T-helper 2 cell treated with Interferon-gamma antibody and Interleukin-4, amounts not matched to agents 5 μg/mL and 100 μg/mL, for 36 hours (primary cell): ENCODE measurements at places on chromosomes 4 and X.

GRCh38 chr4:120263618-120264017, 197.0 kb upstream of the MAD2L1 start:
- DNase-seq = no peak

GRCh38 chr4:152500800-152501434, 35.0 kb downstream of the FBXW7 start:
- peak; percentile 34 for DNase-seq

DNA sequence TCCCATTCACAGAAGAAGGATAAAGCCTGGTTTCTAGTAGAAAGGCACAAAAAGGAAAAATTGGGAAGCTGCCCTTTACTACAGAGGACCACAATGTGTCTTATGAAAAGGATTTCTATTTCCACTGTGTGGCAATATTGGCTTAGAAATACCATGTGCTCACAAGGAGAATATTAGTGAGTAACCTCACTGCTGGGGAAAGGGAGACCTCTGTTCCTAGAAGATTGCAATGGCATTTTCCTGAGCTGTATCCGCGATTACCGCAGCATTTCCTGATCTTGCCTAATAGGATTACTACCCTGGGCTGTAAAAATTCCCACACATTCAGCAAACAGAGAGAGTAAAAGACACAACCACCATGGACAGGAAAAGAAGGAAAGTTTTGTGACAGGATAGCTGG, 308.8 kb upstream of the TECRL start:
- no peak for DNase-seq

- no peak for DNase-seq
Observed at GRCh38 chr4:188867796-188868195, 728.6 kb downstream of the TRIML1 start.

DNA sequence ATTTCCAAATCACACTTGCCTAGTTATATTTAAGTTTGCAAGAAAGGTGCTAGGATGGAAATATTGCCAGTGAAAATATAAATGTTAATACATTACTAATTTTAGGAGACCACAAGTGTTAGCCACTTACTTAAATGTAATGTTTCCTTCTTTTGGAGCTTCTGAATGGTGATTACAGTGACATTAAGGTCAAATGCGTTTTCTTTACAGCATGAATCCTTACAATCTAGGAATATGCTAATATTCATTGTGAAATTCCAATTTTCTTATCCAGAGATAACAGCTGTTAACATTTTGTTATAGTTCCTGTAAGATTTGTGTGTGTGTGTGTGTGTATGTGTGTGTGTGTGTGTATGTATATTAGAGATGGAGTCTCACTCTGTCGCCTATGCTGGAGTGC, 70.2 kb upstream of the NUDT6 start:
- no peak for DNase-seq

GRCh38 chr4:110181890-110182289, 16.5 kb downstream of the ELOVL6 start:
- DNase-seq = no peak

GRCh38 chr4:167000141-167000852, 234.0 kb downstream of the SPOCK3 start:
- no peak for DNase-seq

GRCh38 chr4:177573507-177573906, 131.3 kb upstream of the AGA start:
- no peak for DNase-seq

GRCh38 chr4:122458625-122459024, 2.1 kb upstream of the IL2 start:
- DNase-seq = peak; percentile 66

GRCh38 chr4:119032921-119033685, 102.5 kb upstream of the MYOZ2 start:
- DNase-seq = no peak

DNA sequence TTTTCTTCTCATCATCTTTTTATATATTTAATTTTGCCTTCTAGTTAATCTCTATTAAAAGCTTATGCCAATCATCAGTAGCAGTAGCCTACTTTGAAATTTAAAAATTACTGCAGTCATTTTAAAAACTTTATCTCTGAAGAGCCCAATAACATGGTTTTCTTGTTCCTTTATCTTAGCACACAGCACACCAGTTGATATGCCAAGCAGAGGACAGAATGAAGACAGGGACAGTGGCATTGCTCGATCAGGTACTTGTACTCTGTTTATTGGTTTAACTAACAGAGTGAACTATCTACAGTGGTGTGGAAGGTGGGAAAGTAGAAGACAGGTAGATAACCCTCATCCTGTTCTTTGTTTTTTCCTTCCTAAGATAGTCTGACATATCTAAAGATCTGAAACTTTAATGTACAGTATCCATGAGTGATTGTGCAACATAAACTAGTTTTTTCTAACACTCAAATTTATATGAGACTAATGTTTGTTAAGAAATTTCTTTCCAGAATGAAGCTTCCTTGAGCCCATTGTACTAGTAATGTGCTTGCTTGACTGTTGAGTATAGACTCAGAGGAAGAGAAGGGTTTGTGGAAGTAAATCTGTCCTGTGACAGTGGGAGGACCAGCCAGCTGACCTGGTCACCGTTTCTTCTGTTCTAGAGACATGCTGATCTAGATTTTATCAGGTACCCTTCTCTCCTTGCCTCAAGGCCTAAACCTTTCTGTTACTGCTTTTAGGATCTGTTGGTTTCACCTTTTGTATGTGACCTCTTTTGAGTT, 66.6 kb downstream of the FNIP2 start:
- no peak for DNase-seq

DNA sequence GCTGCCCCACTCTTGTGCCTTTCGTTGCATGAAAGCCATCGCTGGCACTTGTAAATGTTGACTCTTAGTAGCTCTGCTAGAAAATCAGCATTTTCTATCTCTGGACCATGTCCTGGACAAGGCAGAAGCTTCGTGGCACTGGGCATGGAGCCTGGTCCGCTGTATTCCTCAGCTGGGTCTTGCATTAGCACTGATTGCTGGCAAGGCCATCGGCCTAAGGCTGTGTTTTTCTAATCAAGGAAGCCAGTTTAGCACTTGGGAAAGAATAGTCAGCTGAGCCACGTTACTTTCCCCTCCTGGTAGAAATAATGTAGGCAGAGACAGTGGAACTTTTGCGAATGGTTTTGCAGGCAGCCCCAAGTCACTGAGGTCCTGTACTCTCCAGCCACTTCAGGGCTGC, 180.2 kb upstream of the EOLA2 start:
- DNase-seq = no peak

DNA sequence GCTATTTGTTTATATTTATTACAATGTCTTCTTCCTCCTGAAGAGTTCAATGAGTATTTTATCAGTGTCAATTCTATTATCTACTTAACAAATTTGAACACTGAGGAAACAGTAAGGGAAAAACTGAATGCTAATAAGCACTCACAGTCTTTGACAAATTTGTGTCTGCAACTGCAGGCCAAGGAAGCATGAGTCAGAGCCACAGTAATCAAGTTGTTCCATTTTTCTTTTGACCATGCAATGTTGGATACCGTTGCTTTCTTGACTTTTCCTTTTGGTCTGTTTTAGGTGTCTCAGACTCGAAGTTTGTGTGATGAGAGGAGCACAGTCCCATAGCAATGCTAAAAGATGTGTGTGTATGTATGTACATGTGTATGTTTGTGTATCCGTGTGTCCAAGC, 359.6 kb downstream of the IL1RAPL1 start:
- no peak for DNase-seq

- no peak for DNase-seq
Observed at GRCh38 chrX:69389101-69389501, 115.0 kb upstream of the NALF2 start.

GRCh38 chrX:48606091-48606490, 8.8 kb downstream of the WDR13 start:
- DNase-seq = no peak

- no peak for DNase-seq
Observed at GRCh38 chr4:85697854-85698253, 222.9 kb downstream of the ARHGAP24 start.

GRCh38 chrX:21779095-21779494, 21.2 kb upstream of the SMPX start:
- DNase-seq = no peak

GRCh38 chrX:134693644-134694043, 35.4 kb upstream of the PLAC1 start:
- DNase-seq = no peak

- no peak for DNase-seq
Observed at GRCh38 chr4:94978904-94979303, 221.1 kb downstream of the BMPR1B start.

GRCh38 chrX:33379839-33380238, 168.5 kb upstream of the DMD start:
- DNase-seq = no peak

DNA sequence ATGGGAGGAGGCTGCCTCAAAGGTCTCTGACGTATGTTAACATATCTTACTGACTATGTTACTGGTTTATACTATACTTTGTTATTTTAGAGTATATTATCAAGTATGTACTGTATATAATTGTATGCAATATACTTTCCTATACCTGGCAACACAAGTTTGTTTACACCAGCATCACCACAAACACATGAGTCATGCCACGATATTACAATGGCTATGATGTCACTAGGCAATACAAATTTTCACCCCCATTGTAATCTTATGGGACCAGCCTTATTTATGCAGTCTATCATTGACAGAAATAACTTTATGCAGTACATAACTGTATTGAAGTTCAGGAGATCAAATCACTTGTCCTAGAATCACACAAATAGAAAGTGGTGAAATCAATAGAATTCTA, 329.9 kb upstream of the SLC7A11 start:
- no peak for DNase-seq

DNA sequence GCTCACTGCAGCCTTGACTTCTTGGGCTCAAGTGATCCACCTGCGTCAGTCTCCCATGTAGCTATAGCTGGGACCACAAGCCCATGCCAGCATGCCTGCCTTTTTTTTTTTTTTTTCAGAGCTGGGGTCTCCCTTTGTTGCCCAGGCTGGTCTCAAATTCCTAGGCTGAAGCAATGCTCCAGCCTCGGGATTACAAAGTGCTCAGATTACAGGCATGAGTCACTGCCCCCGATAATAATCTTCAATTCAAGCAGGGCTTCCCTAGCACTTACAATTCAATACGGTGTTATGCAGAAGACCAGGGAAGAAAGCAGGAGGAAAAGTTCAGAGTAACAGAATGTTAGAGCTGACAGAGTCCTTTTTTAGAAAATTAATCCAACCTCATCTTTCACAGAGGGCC, 26.1 kb downstream of the OTOP1 start:
- no peak for DNase-seq

- no peak for DNase-seq
Observed at GRCh38 chrX:24153796-24154189, 4.3 kb downstream of the ZFX start.

DNA sequence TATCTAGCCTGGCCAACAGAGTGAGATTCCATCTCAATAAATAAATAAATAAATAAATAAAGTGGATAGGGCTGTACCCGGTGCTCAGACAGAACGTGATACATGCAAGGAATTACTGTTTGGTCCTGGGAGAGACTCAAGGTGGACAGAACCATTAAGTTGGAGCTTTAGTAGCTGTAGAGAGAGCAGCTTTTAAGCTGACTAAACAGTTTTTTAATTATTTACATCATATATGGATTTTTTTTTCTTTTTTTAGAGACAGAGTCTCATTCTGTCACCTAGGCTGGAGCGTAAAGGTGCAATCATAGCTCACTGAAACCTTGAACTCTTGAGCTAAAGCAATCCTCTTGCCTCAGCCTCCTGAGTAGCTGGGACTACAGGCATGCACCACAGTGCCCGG, 92.5 kb upstream of the ATP6AP2 start:
- no peak for DNase-seq

DNA sequence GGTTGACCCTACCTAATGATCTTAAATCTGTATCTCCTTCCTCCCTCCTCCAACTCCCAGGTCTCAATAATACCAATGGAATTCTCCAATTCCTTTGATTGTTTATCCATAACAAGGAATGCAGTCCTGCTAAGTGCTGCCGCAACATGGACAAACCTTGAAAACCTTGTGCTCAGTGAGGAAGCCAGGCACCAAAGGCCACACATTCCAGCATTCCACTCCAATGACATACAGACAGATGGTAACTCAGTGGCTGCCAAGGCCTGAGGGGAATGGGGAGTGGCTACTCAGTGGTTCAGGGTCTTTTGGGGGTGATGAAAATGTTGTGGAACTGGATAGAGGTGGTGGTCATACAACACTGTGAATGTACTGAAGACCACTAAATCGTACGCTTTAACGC, 10.4 kb downstream of the HAUS7 start:
- no peak for DNase-seq

DNA sequence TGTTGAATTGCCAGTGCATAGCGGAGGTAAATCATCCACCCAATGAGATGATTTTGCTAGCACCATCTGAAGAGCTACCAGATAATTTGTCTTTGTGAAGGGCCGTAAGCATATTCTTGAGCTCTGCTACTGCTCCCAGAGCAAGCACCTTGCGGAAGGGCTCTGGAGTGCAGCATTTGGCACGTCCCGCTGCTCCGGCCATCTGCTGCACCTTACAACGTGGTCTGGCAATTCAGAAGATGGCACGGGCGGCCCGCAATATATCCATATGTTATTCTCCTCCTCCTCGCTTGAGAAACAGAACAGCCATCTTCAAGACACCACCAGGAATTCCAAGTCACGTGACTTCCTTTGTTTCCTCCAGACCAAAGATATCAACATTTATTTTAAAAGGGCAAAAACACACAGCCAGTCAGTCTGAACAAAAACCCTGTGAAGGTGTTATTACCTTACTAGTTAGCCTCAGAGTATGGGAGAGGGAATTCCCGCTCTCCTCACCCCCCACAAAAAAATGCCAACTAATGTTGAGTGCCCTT, 1095.7 kb upstream of the TENM3 start:
- DNase-seq = no peak

DNA sequence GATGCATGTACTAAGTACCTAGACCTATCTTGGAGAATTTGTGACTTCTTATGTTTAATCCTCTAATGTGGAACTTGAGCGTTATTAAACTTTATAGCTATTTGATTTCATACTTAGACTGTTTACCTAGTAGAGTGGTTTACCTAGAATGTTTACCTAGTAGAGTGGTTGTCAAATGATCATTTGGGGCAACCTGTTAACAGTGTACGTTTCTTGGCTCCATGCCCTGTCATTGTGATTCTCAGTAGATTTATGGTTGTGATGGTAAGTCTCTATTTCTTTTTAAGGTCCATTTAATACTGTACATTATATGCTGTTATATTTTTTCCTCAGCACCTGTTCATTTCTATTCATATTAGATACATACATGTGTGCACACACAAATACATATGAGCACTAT, 233.0 kb upstream of the MAD2L1 start:
- no peak for DNase-seq
